Activated naive CD8-positive, alpha-beta T cell treated with anti-CD3 and anti-CD28 coated beads, Interleukin-2, amount 10 ng/mL, durations not matched to agents 7 days and 5 days (primary cell): ENCODE measurements at places on chromosomes 7 and 10.

DNA sequence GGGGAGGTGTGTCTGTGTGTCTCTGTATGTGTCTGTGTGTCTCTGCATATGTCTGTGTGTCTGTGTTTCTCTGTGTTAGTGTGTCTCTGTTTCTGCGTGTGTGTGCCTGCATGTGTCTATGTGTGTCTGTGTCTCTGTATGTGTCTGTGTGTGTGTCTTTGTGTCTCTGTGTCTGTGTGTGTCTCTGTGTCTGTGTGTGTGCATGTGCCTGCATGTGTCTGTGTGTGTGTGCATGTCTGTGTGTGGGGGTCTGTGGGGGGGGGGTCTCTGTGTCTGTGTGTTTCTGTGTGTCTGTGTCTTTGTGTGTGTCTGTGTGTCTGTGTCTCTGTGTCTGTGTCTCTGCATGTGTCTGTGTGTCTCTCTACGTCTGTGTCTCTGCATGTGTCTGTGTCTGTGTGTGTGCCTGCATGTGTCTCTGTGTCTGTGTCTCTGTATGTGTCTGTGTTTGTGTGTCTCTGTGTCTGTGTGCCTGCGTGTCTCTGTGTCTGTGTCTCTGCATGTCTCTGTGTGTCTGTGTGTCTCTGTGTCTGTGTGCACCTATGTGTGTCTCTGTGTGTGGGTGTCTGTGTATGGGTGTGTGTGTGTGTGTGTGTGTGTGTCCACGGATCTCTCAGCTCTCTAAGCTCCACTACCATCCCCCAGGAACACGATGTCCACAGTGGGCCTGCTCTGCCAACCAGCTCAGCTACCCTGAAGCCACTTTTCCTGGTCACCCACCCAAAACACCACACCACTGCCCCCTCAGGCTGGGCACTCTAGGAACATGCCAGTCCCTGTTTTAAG lies 41.7 kb downstream of the RASGEF1A start:
- no peak for DNase-seq

DNA sequence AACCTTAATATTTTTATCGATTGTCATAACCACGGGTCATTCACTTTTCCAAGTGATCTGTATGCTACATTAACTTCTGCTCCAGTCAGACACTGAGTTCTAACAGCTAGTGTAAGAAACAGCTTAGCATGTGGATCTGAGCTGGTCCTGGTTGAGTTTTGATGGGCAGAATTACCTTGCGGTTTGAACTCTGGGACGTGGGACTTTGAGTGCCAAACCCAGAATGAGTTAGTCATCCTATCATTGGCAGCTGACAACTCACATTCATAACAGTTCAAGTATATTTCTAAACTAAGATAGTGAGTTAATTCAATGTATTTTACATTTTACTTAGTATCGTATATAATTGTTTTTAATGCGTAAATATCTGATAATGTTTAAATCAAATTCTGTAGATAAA lies 43.2 kb downstream of the C7orf33 start:
- DNase-seq = no peak

- no peak for DNase-seq
These were observed 10.2 kb downstream of the AKR1C4 start for GRCh38 chr10:5206799-5207198.

DNA sequence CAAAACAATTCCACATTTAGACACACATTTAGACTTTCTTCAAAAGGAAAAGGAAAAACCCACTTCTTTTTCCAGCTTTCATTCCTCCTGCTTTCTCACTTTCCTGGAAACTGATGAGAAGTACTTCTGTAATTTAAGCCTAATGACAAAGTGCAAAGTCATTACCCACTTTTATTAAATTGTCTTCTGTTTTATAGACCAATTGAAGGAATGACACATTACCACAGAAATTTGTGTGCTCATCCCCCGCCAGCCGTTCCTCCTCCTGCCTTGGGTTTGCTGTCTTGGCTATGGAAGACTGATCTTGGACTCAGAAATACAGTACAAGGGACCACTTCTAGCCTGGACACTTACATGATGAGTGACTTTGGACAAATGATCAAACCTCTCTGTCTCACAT lies 717.8 kb downstream of the SORCS3 start:
- no peak for DNase-seq

DNA sequence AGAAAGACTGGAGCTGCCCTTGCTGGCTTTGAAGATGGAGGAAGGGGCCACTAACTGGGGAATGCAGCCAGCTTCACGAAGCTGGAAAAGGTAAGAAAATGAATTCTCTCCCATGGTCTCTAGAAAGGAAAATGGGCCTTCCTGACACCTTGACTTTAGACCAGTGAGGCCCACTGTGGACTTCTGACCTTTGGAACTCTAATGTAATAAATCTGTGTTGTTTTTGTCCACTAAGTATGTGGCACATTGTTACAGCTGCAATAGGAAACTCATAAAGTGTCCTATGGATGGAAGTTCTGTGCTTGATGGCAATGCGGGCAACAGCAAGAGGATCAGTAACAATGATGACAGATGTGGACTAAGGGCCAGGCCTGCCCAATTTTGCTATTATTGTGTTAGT lies 20.9 kb downstream of the DNAJB9 start:
- no peak for DNase-seq

DNA sequence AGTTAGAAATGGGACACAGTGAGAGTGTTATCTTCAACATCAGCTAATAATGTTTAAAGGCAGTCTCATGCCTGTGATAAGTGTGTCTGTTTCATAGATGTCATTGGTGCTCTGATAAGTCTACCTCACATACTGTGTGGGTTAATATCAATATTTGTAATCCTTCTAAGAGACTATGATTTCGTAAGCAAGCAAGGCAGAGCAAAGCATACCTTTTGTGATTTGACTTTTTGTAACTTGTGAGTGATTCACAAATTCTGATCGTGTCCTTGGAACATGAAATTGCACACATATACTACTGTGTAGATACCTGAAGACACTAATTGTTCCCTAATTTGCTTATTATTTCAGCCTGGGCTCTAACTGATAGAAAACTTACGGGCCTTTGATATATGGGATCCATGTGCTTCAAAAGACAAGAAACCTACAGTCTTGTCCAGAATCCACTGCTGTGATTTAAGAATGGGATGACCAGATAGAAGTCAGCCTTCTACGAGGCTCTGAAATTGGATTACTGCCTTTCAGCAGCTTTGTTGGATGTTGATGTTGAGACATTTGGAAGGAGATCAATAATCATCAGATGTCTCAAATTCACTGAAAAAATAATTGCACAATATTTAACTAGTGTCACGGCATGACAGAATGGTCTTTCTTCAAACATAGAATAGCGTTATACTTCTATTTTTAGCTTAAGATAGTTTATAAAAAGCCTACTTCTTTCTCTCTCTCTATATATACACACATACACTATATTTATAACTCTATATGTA lies 63.2 kb upstream of the KLF6 start:
- no peak for DNase-seq

- no peak for DNase-seq
These were observed 115.6 kb downstream of the TWIST1 start for GRCh38 chr7:19001854-19002253.

DNA sequence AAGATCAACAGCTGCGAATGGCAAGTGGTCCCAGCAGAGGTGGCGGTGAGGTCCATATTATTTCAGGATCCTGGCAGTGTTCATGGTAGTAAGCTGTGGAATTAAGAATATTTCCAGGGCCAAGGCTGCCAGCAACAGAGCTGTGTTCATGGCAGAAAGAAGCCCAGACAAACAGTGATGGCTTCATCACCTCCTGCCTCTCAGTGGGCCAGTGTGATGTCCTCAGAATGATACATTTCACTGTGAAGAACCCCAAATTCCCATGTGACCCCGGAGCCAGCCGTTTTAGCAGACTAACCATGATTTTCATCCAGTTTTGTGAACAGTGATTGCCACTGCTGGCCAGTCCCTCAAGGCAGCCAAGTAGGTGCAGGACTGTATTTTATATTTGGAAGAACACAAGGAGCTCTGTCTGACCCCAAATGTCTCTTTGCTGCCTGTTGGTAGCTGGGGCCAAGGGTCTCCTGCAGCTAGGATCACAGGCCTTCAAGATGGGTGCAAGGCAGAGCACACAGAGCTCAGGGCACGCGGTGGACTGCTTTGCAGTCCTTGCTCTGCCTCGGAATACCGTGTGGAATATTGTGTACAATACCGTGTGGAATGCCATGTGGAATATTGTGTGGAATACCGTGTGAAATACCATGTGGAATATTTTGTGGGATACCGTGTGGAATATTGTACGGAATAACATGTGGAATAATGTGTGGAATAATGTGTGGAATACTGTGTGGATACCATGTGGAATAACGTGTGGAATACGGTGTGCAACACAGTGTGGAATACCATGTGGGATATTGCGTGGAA lies 132.3 kb upstream of the CHST15 start:
- peak; percentile 58 for DNase-seq

GRCh38 chr10:78760463-78761310 lies 308.1 kb upstream of the ZMIZ1 start:
- no peak for DNase-seq

GRCh38 chr10:70698211-70698610 lies 25.9 kb downstream of the ADAMTS14 start:
- DNase-seq = no peak

- DNase-seq = peak; percentile 20
These were observed 39.4 kb downstream of the VIPR2 start for GRCh38 chr7:159105066-159105780.

- no peak for DNase-seq
These were observed 1.1 kb downstream of the MMRN2 start for GRCh38 chr10:86956195-86956847.

DNA sequence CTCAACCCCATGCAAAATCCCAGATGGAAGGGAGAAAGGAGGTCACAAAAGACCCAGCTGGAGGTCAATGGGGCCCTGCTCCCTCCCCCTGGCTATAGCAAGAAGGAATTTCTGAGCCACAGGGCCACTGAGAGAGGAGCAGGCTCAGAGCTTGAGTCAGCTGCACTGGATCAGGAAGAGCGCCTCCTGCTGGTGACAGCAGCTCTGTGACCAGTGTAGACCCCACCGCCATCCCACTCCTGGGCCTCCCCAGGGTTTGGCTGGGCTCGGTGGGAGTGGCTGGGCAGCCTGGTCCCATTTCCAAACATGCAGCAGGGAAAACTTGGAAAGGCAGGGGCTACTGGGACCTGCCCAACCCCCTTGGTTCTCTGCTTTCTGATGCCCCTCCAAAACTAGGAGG lies 31.5 kb upstream of the PRLHR start:
- DNase-seq = no peak

GRCh38 chr7:29882481-29882880 lies 76.2 kb downstream of the WIPF3 start:
- DNase-seq = no peak

GRCh38 chr10:76558586-76558985 lies 1079.0 kb downstream of the KCNMA1 start:
- no peak for DNase-seq

- no peak for DNase-seq
These were observed 93.7 kb upstream of the NMT2 start for GRCh38 chr10:15262036-15262713.

DNA sequence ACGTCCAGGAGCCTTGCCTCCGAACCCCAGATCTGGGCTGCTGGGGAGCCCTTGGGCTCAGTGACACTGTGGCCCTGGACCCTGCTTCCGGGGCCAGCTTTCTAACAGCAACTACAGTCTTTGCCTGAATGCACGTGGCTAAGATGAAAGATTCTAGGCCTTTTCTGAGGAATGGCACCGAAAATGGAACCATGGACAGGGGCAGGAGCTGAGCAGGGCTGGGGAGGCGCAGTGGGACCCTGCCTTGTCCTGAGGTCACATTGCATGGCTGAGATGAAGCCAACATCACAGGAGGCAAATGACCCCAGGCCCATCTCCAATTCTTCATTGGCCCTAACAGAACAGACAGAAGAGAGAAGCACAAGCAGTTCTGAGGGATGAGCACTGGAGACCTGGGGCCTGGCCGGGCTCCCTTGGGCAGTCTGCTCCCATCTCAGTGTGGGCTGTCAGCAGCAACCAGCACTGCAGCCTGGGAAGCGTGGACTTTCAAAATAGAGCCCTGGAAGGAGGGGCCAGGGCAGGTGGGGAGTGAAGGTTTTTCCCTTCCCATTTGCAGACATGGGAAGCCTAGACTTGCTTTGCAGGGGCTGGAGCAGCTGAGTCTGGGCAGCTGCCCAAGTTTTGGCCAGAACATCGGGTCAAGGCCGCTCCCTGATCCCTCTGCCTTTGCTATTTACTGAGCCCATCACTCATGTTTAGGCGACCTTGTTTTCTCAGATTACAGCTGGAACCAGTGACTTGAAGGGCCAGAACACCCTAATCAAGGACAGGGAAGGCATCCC lies 114.4 kb upstream of the TCERG1L start:
- DNase-seq = no peak
